SK-MEL-5 (cell line): ENCODE measurements at places on chromosomes 16 and 17. TPM values are rescaled to one million over a fixed set of nuclear protein-coding genes. Genes with fewer than 3 reads are reported as not detected.

The HOXB4 gene
- total RNA-seq, result 0.16 and 0.48 TPM in 2 replicates

The SALL1 gene
- total RNA-seq, result 0.08 TPM in 1 of 2 replicates, not detected in the other

The GPR142 gene
- total RNA-seq, result not detected in 2 replicates

The CEP112 gene
- total RNA-seq, result 3.0 and 6.7 TPM in 2 replicates

The FOXN1 gene
- not detected in 2 replicates for total RNA-seq

The CACNG3 gene
- total RNA-seq, result not detected in 2 replicates

The RPH3AL gene
- total RNA-seq, result 2.4 and 4.5 TPM in 2 replicates

The CES5A gene
- 1.0 and 1.5 TPM in 2 replicates for total RNA-seq

The DNAI2 gene
- not detected in 2 replicates for total RNA-seq
